KG1 (cell line): ENCODE measurements at places on chromosomes 6 and 20.

GRCh38 chr6:5670381-5670780 is 336.3 kb downstream of the NRN1 start:
- DNase-seq, result no peak

DNA sequence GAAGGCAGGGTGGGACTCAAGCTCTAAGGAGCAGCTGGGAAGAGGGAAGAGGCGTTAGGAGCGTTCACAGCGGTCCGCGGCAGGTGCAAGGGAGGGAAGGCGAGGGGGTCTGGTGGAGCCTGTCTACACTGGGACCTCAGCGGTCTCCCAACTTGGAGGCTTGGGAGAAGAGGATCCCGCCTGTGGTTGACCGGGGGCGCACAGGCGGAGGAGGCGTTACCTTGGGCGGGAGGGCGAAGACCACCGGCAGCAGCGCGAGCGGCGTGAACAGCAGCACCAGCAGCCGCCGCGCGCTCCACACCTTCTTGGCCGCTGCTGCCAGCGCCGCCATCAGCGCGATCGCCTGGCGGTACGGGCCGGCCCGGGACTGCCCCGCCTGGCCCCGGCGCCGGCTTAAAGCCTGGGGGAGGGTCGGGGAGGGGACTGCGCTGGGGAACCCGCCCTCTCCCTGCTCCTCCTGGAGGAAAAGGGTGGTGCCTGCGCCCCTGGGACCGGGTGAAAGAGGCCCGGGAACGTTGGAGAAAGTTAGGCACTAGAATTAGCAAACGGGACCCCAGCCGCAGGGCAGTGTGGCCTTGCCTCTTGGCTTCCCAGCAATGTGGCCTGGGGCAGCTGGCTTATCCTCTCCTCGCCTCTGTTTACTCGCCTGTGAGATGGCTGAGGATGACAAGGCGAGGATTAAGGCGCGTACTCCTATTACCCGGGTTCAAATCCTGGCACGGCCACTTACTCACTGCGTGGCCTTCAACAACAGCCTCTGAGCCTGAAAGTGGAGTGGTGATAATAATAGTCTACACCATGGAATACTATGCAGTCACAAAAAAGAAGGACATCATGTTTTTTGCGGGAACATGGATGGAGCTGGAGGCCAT is at the start of gene SLC13A3:
Gene SLC13A3, minus strand, starts transcription at position 369 of the 872 bp plus-strand sequence. Its CDS starts 38 bp downstream, at position 331.
- no peak for DNase-seq

DNA sequence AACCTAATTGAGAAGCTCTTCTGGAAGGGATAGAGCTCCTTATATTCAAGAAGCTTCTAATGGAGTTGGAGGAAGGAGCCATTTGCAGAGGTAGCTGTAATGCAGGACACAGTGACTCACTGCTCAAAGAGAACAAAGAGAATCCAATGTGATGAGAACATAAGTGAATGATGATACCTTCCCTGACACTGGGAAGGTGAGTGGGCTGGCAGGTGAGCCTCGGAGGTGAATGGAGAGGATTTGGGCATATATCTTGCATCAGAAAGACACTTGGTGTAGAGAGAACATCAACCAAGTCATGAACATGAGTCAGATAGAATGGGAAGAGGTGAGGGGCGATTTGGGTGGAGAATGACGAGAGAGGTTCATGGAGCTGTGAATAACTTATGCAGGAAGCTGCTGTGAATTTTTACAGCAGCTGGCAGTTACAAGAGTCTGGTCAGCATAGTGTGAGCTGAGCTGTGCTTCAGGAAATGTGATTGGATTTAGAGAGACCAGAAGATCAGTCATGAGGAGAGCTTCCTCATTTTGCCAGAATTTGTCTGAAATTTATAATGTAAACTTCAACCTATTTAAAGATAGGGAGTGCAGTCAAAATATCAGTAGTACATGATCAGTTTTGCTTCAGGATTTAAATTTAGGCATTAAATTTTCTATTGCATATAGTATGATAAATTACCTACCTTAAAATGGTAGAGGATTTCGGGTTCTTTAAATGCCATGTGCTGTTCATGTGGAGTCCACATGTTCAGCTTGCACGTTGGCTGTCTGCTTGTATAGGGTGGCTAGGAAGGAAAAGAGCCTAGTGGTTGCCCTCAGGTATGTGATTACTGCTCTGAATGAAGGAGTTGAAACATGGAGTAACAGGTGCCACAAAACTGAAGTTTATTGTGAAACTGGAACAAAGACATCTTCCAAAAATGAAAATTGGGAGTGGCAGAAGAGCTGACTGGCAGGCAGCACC is 59.2 kb upstream of the KIF25 start:
- DNase-seq, result peak; percentile 8

DNA sequence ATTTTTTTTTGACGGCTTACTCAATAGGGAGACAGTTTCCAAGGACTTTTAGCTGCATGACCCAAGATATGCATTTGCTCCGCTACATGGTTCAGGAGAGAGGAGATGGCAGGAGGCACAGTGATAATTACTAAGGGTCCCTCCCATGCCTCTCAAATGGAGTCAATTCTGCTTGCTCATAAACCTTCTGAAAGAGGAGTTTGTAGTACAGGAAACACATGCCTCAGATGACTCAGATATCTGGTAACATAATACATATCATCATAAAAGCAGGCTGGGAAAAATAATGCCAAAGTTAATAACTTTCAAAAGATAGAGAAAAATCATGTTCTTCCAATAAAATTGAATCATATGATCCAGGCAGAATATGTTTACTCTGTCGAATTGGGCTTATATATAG is 97.6 kb upstream of the DEFB112 start:
- DNase-seq, result no peak

DNA sequence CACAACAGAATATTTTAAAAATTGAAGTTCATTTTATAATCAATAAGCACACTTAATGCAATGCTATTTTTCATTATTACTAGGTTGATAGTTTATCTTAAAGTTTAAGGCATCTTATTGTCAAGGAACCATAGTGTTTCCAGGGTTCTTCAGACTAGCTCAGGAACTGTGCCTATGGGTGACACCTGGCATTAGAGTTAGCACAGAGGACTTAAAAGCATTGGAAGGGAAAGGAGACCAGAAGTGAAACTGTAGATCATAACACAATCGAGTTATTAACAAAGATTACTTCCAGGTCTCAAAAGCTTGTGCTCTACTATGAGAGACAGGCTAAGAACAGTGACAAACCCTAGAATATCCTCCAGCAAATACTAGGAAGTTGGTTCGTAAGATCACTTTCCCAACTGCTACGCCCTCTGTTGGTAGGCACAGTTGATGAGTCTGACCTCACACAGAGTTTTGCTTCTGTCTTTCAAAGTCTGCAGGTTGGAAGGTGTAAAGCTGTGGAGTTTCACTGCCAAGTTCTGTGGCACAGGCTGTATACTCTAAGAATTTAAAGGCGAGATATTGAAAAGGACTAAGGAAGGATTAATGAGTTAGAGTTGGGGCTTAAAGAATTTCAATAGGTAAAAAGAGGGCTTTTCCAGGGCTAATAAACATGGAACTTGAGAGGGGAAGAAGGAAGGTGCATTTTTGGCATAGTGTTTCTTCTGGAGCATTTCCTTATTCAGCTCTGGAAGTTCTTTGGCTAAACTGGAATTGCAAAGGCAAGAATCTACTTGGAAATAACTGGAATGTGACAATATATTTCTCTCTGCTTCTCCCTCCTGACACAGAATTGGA is 531.3 kb upstream of the JAG1 start:
- peak; percentile 70 for DNase-seq

- DNase-seq, result no peak
Observed at GRCh38 chr6:20487669-20488375, 46.4 kb upstream of the CDKAL1 start.

GRCh38 chr20:43804781-43805180 is 78.0 kb upstream of the GTSF1L start:
- no peak for DNase-seq

- DNase-seq, result no peak
Observed at GRCh38 chr20:50058662-50059402, 54.1 kb downstream of the UBE2V1 start.

GRCh38 chr6:139472351-139473015 is 98.0 kb upstream of the CITED2 start:
- no peak for DNase-seq
